ENCODE measurements at places on chromosomes 3 and 15. TPM values are rescaled to one million over a fixed set of nuclear protein-coding genes. Genes with fewer than 3 reads are reported as not detected.

DNA sequence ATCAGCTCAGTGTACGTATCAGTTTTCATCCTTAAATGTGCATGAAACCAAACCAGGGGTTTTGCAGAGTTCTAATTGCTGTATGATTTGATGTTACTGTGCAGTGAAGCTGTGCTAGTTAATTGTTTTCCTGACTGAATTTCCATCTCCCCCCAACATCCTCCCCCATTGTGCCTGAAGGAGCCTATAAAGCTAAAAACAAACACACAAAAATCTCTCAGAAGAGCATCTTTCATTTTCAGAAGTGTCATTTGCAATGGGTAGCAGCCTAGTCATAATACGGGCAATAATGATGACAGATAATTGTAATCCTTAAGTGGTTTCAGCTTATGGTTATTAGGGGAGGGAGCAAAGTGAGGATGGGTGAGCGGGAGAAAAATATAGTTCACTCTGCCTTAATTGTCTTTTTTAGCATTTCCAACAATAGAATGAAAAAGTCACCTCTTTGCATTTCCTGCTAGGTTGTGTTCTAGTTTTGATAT lies 207.9 kb upstream of the TBL1XR1 start:
- H3K4me1 ChIP-seq = no peaks in the 10 kb centered on the region
- H3K27ac ChIP-seq = no peak overlapping the region
- H3K4me3 ChIP-seq = no peak overlapping the region
- no peak for ATAC-seq

DNA sequence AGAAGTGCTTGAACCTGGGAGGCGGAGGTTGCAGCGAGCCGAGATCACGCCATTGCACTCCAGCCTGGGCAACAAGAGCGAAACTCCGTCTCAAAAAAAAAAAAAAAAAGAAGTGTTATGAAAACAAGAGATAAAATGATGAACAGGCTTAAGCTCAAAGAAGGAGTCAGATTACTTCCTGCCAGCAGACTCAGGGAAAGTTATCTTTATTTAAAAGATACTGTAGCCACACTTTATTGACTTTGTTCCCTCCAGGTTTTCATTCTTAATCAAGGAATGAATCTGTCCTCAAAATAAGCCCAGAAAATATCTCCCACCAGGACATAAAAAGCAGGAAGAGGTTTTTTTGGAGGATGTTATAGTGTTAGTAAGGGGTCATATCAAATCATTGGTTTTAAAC lies 176.5 kb upstream of the KCNMB2 start:
- H3K27ac ChIP-seq = no peak overlapping the region
- no peak overlapping the region for H3K4me3 ChIP-seq
- H3K27me3 ChIP-seq = peaks cover 8% of the 10 kb centered on the region
- no peaks in the 10 kb centered on the region for H3K4me1 ChIP-seq

Gene FANCD2OS
- not detected for total RNA-seq

DNA sequence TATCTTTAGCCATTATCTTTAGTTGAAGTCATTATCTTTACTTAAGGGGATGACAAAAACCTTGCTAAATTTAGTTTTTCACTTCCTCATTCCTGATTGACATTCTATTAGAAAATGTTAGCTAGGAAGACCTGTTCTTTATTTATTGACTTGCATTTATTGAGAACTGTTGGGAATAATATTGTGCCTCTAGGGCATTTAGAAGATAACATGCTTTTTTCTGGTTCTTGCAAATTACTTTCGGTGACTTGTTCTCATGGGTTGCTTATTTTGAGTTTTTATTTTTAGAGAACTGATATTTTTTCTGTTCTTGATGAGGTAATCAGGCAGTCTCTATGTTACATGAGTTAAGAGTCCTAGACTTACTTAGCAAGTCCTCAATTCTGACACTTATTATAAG lies 48.3 kb upstream of the CTDSPL start:
- no peaks in the 10 kb centered on the region for H3K4me1 ChIP-seq
- no peaks in the 10 kb centered on the region for H3K36me3 ChIP-seq
- H3K27ac ChIP-seq = no peak overlapping the region
- H3K27me3 ChIP-seq = peaks cover 15% of the 10 kb centered on the region

DNA sequence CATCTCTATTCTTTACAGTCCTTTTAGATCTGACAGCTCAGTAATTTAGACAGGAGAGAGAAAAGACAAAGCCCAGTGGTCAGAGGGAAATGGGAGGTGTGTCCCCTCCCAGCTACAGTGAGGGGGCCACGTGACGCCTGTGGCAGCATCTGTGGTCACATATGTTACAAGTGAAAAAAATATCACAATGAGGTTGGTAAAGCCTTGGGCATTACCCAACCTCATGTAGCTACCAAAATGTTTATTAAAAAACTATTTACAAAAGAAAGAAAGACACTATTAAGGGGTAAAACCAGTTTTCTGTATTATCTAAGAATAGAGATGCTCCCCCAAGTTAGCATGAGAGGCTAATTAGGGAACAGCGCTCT lies 42.9 kb upstream of the PLCL2 start:
- H3K36me3 ChIP-seq = no peaks in the 10 kb centered on the region
- no peaks in the 10 kb centered on the region for H3K27me3 ChIP-seq
- ATAC-seq = peak; percentile 51
- H3K27ac ChIP-seq = peak overlapping the region; percentile 83
- peaks cover 39% of the 10 kb centered on the region for H3K4me1 ChIP-seq

Gene LCTL
- total RNA-seq = not detected

DNA sequence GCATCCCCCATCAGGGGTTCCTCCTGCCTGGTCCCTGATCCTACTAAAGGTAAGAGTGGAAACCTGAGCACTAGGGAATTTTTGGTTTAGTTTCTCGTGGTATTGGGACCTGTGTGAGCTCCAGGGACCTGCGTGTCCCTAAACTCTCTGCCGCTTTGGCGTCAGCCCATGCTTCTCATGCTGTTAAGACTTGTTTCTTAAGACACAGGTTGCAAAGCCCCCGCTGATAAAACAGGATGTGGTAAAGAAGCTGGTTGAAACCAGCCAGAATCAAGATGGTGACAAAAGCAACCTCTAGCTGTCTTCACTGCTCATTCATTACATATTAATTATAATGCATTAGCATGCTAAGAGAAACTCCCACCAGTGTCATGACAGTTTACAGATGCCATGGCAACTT lies 64.6 kb downstream of the LYZL4 start:
- no peak overlapping the region for H3K27ac ChIP-seq
- H3K36me3 ChIP-seq = no peaks in the 10 kb centered on the region
- no peak for ATAC-seq
- H3K4me3 ChIP-seq = no peak overlapping the region

- no peaks in the 10 kb centered on the region for H3K36me3 ChIP-seq
- no peak overlapping the region for H3K27ac ChIP-seq
- ATAC-seq = no peak
- H3K27me3 ChIP-seq = peaks cover 16% of the 10 kb centered on the region
- no peaks in the 10 kb centered on the region for H3K4me1 ChIP-seq
- H3K4me3 ChIP-seq = no peak overlapping the region
Measured at GRCh38 chr3:140870351-140870750, 71.3 kb upstream of the SLC25A36 start.

Gene THRB
- not detected for total RNA-seq

Gene TFRC
- 800 TPM for total RNA-seq

GRCh38 chr3:5254281-5255048 lies 67.0 kb downstream of the EDEM1 start:
- no peak overlapping the region for H3K27ac ChIP-seq
- peaks cover 5% of the 10 kb centered on the region for H3K4me1 ChIP-seq
- H3K27me3 ChIP-seq = no peaks in the 10 kb centered on the region
- ATAC-seq = no peak

DNA sequence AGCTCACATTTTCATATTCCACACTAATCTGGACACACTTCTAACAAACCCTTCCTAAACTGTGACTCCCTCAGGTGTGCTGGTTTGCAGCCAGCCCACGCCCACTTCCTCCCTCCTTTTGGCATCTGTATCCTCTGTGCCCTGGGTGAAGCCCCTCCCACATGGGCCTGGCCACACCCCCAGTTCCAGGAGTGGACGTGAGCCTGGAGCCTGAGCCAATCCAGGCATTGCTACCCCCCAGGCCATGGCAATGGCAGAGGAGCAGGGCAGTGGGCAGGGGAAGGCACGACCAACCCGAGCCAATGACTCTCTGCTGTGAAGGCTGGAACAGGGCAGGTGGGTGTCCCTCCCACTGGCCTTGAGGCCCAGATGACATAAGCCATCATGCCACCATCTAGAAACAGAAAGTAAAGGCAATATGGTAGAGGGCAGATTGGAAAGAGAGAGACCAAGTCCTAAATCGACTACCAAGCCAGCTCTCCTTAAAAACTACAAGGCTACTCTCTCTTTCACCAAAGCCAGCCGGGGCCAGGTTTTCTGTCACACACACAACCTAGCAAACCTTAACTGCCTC lies 18.6 kb downstream of the FAM174B start:
- no peak overlapping the region for H3K27ac ChIP-seq
- peaks cover 9% of the 10 kb centered on the region for H3K27me3 ChIP-seq
- H3K4me3 ChIP-seq = no peak overlapping the region
- H3K4me1 ChIP-seq = peaks cover 5% of the 10 kb centered on the region
- ATAC-seq = peak; percentile 13
- H3K36me3 ChIP-seq = no peaks in the 10 kb centered on the region

DNA sequence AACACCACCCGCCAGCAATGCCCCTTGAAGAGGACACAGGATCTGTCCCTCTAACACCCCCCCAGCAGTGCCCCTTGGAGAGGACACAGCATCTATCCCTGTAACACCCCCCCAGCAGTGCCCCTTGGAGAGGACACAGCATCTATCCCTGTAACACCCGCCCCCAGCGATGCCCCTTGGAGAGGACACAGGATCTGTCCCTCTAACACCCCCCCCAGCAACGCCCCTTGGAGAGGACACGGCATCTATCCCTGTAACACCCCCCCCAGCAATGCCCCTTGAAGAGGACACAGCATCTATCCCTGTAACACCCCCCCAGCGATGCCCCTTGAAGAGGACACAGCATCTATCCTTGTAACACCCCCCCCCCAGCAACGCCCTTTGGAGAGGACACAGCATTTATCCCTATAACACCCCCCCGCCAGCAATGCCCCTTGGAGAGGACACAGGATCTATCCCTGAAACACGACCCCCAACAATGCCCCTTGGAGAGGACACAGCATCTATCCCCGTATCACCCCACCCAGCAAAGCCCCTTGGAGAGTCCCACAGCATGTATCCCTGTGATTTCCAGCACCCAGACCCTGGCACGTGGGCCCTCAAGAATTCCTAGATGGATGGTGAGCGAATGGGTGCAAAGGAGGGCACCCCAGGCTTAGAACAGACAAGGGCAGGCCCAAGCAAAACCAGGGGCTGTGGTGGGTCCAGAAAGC lies 26.9 kb downstream of the TNK2 start:
- no peaks in the 10 kb centered on the region for H3K4me1 ChIP-seq
- H3K36me3 ChIP-seq = peaks cover 45% of the 10 kb centered on the region
- no peak overlapping the region for H3K4me3 ChIP-seq
- H3K27ac ChIP-seq = no peak overlapping the region

Gene TNFSF10
- 36.1 TPM for total RNA-seq

GRCh38 chr3:109131276-109131675 lies 5.2 kb upstream of the C3orf85 start:
- H3K4me1 ChIP-seq = no peaks in the 10 kb centered on the region
- H3K36me3 ChIP-seq = no peaks in the 10 kb centered on the region
- H3K27me3 ChIP-seq = peaks cover 3% of the 10 kb centered on the region
- no peak for ATAC-seq

Gene PCSK6
- total RNA-seq = 1.3 TPM

DNA sequence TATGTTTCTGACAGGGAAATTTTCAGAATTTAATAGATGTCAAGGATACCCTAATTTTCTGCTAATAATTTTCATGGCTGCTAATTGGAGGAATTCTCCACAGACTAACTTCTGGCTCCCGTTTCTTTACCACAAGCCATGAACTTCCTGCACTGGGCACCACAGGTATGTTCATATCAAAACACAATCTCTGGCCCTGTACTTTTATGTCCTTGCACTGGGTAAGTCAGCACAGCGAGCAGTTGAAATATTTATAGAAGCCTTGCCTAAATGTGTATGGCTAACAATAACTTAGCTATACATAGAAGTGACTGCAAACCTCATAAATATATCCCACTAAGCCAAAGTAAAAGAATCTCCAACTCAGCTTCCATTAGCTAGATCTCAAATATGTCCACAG lies 246.9 kb downstream of the ZIC1 start:
- H3K27ac ChIP-seq = no peak overlapping the region
- no peaks in the 10 kb centered on the region for H3K27me3 ChIP-seq
- no peak overlapping the region for H3K4me3 ChIP-seq

- ATAC-seq = peak; percentile 78
- H3K36me3 ChIP-seq = peaks cover 12% of the 10 kb centered on the region
- H3K4me3 ChIP-seq = peak overlapping the region; percentile 83
- peak overlapping the region; percentile 74 for H3K27ac ChIP-seq
- peaks cover 21% of the 10 kb centered on the region for H3K27me3 ChIP-seq
Measured at GRCh38 chr3:198079771-198080520, 119.9 kb downstream of the LMLN start.

Gene FSIP1
- 0.34 TPM for total RNA-seq

Gene GXYLT2
- not detected for total RNA-seq

DNA sequence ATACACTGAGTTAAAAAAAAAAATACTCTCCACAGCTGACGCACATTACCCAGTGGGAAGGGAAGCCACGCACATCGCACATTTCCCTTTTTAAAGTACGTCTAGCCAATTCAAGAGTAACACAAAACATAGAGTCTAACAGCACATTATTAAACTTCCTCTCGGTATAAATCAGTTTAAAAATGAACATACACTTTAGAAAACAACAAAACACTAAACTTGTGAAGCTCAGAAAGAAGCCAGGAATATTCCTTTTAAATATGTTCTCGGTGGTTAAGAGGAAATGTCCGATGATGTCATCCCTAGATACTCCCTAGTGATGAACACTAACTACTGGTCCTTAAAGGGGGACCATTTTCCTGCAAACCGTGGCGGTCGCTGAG lies 721 bp downstream of the MYEF2 start:
- H3K27me3 ChIP-seq = peaks cover 4% of the 10 kb centered on the region
- peak; percentile 78 for ATAC-seq
- H3K4me3 ChIP-seq = peak overlapping the region; percentile 90
- H3K4me1 ChIP-seq = peaks cover 5% of the 10 kb centered on the region

- no peaks in the 10 kb centered on the region for H3K36me3 ChIP-seq
- no peaks in the 10 kb centered on the region for H3K4me1 ChIP-seq
- no peak for ATAC-seq
Measured at GRCh38 chr3:65173841-65174240, 486.0 kb upstream of the ADAMTS9 start.

Gene GOLGA8S
- 0.08 TPM for total RNA-seq

Gene TUSC2
- total RNA-seq = 19.3 TPM

Gene HTR3E
- not detected for total RNA-seq

Gene AGBL1
- 0.19 TPM for total RNA-seq

Gene PIK3CA
- total RNA-seq = 17.8 TPM

DNA sequence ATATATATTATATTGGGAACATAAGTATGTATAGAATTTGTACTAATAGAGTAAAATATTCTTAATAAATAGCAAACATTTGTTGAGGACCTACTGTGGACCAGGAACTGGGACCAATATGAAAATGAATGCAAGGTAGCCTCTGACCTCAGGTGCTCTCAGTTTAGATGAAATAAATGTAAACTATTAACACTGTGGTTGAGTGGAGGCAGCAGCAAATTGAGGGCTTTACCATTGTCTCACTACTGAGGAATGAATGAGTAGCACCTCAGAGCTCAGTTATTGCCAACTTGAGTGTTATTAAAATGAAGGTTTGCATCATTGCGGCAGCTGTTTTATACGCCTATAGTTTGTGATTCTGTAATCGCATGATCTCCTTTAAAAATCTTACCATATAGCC lies 90.9 kb upstream of the CGNL1 start:
- ATAC-seq = no peak
- no peaks in the 10 kb centered on the region for H3K27me3 ChIP-seq
- no peak overlapping the region for H3K27ac ChIP-seq
- peaks cover 93% of the 10 kb centered on the region for H3K36me3 ChIP-seq
- peaks cover 4% of the 10 kb centered on the region for H3K4me1 ChIP-seq
- no peak overlapping the region for H3K4me3 ChIP-seq

All from activated T-helper 17 cell treated with anti-CD3 and anti-CD28 coated beads, Interleukin-2, amount 50 U/mL, for 72 hours (primary cell).